ENCODE measurements at places on chromosomes 6 and 20. TPM values are rescaled to one million over a fixed set of nuclear protein-coding genes. Genes with fewer than 3 reads are reported as not detected.

- DNase-seq = no peak
These were observed 235.4 kb downstream of the CDC5L start for GRCh38 chr6:44622956-44623355.

GRCh38 chr6:130307752-130308361 is 58.0 kb upstream of the TMEM200A start:
- no peak for DNase-seq

Gene MCCD1
- not detected for total RNA-seq

- DNase-seq = no peak
These were observed 10.8 kb upstream of the TAAR1 start for GRCh38 chr6:132669690-132670291.

DNA sequence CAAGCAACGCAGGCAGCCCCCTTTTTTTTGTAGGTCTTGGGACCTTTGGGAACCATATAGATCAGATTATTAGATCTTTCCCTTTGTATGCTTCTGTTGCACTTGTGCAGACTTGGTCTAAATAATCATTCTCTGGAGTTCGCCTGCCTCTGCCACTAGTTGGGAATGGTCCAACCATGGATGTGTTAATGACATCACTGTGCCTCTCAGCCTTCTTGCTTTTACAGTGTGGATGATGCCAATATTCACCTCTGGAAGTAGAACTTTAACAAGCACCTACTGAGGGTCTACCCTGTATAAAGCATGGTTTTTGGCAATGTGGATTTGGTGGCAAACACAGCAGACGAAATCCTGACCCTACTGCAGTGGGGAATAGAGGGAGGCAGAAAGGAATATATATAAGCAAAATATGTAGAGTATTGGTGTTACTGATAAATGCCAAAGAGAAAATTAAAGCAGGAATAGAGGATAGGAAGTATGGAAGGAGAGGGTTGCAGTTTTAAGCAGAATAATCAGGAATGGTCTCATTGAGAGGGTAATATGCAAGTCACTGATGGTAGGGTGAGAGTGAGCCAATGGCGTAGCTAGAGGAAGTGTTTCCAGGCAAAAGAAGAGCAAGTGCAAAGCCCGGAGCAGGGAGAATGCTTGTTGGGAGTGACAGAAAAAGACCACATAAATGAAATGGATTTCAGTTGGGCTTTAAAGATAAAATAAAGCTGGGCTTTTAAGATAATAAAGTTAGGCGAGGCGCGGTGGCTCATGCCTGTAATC is 97.5 kb downstream of the DOK5 start:
- no peak for DNase-seq

- no peak for DNase-seq
These were observed 11.2 kb downstream of the GCNT2 start for GRCh38 chr6:10532392-10532791.

DNA sequence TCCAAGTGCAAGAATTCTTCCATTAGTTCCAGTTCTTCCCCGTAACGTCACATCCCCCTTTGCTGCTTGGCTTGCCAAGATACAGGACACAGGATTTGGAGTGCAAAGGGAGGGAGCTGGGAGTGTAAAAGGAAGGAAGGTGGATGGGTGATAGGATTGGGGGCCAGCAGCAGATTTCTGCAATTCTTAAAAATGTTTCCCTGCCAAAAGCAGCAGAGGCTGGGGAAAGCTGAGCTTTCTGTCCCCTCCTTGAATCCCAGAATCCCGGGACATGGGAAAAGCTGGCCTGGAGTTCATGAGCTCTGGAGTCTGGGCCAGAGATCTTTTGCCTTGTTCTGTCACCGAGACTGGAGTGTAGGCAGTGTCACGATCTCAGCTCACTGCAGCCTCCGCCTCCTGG is 60.0 kb upstream of the EPB41L1 start:
- no peak for DNase-seq

Gene RAD21L1
- not detected for total RNA-seq

Gene ABHD16B
- not detected for total RNA-seq

GRCh38 chr6:26336355-26337198 is 28.4 kb upstream of the BTN3A2 start:
- DNase-seq = no peak

GRCh38 chr6:106347219-106347618 is 13.3 kb upstream of the CRYBG1 start:
- no peak for DNase-seq

GRCh38 chr20:46393967-46394366 is 12.4 kb downstream of the ELMO2 start:
- DNase-seq = no peak

- DNase-seq = no peak
These were observed 58.5 kb downstream of the PRND start for GRCh38 chr20:4780245-4780644.

DNA sequence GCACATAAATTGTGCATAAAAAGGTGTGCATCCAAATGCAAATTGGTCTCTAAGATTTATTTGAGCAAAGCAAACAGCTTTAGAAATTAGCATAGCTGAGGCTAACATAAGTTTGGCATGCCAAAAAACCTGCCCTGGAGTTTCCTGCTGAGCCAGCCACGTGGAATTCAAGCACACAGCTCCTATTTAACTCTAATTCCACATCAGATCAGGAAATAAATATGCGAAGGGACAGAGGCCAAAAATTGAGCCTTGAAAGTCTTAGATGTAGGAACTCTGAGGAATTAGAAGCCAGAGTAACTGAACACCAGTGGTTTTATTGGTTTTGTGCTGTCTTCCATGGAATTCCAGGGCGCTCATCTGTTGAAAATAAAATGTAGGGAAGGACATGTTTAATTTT is 19.6 kb downstream of the SOBP start:
- DNase-seq = no peak

DNA sequence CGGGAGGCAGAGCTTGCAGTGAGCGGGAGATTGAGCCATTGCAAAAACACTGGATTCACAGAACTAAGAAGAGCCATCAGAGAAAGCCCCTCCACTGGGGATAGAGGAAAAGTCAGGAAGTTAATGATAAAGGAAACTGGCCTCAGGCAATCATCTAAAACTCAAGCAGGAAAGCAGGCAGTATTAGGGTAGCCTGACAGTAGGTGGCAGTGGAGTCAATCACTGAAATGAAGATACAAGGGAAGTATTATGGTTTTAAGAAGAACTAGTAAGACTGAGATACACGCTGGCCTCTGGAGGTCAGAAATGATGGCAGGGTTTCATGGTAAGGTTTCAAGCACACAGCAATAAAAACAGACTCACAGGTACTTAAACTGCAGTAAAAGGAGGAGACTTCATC is 578.3 kb downstream of the HACE1 start:
- no peak for DNase-seq

- no peak for DNase-seq
These were observed 45.4 kb downstream of the SIRPA start for GRCh38 chr20:1940581-1940980.

DNA sequence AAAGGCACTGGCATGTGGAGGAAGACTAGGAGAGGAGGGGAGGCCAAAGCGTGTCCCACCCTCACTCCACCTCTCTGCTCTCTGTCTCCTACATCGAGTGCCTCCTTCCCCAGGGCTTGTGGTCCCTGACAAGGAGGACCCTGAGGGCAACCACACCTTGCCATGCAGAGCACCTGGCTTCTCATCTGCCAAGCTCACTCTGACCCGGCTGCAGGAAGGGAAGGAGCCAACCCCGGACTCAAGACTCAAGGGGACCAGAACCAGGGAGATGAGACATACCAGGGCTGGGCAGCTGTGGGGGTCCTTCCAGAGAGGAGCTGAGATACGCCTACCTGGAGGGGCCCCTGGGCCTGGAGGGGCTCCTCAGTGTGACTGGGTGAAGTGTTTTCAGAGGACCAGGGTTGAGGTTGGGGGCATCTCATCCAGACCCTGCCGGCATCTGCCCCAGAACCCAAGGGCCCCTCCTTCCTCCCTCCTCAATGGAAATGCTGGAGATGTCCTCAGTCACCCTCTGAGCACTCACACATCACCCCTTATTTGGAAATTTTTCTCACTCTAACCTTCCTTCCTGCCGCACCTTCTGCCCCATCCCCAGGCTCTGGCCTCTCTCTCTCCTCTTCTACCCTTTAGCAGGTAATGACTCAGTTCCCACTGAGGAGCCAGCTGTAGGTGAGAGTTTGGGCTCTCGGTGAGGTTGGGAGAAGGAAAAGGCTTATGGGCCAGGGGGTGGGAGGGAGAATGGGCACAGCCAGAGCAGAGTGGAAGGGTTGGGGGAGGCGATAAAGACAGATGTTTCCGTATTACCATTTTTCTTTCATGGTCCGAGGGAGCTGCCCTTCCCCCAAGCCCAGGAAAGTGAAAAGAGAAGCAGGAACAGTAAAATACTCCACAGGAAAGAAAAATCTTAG is 32.0 kb upstream of the POU5F1 start:
- DNase-seq = no peak

DNA sequence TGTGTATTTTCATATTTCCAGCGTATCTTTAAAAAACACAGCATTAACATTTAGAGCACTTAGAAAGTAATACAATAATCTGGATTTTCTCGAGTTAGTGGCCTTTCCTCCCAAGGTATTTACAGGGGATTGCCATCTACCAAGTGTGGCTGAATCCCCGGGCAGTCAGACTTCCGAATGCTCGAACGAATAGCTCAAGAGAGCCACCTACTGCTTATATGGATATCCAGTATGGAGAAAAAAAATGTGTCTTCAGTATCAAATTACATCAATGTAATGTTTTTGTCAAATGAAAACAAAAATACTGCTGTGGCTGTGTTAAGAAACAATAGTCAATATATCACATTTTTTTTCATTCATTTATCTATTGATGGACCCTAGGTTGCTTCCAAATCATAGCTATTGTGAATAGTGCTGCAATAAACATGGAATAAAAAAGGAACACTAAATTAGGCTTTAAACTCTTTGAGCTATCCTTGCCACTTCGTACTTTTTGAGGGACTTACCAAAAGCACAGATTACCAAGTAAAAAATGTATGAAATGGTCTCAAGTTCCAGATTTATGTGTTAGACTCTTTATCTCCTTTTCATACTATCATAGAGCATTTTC is 654.5 kb upstream of the PTCHD4 start:
- no peak for DNase-seq

GRCh38 chr6:52741872-52742271 is 21.4 kb downstream of the GSTA2 start:
- DNase-seq = peak; percentile 47

DNA sequence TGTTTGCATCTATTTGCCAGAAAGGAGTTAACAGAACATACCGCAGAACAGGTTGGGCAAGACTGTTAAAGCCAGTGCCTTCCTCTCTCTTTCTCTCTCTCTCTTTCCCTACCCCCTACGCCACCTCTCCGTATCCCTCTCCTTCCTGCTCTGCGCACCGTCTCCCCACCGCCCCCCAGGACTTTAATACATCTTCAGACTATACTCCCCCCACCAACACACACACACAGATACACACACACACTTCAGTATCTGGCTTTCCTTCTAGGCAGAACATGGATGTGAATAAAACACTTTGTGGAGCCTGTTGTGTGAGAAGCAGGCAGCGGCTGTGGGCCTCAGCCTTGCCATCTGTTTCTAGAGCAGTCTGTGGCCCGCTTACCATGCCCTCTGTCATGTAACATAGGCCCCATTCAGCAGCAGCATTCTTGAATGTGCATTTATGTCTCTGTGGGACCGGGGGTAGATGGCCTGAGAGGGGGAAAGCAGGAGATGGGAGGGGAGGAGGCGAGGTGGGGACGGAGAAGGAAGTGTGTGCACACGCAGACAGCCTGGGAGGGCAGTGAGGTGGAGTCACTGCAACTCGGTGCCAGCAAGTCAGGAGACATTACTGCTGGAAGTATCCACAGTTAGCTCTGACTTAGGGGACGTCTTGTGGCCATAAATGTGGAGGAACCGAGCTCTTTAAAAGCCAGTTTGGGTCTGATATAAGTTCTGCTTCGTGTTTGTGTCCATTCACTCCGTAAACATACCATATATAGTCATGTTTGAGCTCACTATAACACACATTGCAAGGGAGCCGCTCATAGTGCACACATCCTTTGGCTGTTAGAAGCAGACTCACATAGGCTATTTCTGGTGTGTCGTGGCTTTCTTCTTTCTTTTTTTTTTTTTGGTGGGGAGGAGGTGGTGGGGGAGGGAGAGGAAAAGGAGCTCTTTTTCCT is 38.4 kb downstream of the RREB1 start:
- no peak for DNase-seq

Gene BIRC7
- total RNA-seq = not detected

DNA sequence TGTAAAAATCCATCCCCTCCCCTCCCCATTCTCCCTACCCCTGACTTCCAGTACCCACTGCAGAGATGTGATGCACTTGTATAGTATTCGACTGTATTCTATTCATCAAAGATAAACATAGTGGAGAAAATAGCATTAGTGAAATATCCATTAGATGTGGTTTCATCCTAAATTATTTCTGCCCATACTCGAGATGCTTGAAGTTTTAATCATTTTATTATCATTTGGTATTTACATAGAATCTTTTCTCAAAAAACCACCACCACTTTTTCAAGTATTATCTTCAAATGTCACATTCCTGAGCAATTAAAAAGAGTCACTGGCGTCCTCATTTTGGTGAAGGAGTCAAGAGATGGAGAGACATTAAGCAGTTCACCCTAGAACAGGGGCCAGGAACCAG is 181.9 kb downstream of the HAO1 start:
- DNase-seq = no peak

Gene TRIM10
- total RNA-seq = 0.50 TPM

Gene BPI
- total RNA-seq = 0.66 TPM

DNA sequence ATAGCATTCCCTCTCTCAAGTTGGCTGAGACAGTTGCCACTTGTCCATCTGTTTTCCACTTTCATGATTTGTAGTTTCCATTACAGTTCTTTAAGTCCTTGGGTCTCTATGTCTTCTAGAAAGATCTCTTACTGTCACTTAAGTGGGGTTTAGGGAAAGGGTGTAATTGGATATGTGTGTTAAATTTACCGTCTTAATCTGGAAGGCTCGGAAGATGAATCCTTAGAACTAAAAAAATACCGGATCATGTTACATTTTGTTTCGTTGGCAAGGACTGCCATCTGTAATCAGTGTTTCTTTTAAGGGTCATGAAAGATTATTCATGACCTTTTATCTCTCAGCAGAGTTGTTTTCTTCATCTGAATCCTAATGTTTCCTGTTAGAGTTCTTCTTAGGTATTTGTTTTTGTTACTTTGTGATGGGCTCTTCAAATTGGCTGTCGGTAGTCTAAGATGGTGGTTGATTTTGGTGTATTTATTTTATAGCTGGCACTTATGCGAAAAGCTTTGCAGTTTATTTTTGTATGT is 21.8 kb upstream of the BTBD3 start:
- no peak for DNase-seq

- DNase-seq = no peak
These were observed 612 bp downstream of the ADAT2 start for GRCh38 chr6:143449714-143450452.

Gene HRH3
- total RNA-seq = not detected

DNA sequence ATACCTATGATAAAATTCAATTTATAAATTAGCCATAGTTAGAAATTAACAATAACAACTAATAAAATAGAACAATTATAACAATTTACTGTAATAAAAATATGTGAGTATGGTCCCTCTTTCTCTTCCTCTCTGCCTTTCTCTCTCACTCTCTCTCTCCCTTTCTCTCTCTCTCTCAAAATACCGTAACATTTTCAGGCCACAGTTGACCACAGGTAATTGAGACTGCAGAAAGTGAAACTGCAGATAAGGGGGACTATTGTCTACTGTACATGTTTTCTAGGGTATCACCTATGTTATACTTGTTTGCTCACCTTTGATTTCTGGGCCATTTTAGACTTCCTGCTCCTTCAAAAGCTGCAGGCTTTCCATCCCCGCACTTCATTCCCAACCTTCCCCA is 46.8 kb downstream of the LY86 start:
- no peak for DNase-seq

Gene HLA-G
- not detected for total RNA-seq

Measured in esophagus muscularis mucosa (tissue), 4 donors.